Kidney epithelial cell (primary cell): ENCODE measurements at places on chromosomes 11 and 22. TPM values are rescaled to one million over a fixed set of nuclear protein-coding genes. Genes with fewer than 3 reads are reported as not detected.

The WNT7B gene
- 15.3 and 19.2 TPM in 2 replicates for total RNA-seq

The LMO1 gene
- total RNA-seq: 0.50 and 0.75 TPM in 2 replicates

- no peak for DNase-seq
These were observed 63.3 kb downstream of the LDLRAD3 start for GRCh38 chr11:36007127-36007655.

The SC5D gene
- total RNA-seq: 34.5 and 39.7 TPM in 2 replicates

DNA sequence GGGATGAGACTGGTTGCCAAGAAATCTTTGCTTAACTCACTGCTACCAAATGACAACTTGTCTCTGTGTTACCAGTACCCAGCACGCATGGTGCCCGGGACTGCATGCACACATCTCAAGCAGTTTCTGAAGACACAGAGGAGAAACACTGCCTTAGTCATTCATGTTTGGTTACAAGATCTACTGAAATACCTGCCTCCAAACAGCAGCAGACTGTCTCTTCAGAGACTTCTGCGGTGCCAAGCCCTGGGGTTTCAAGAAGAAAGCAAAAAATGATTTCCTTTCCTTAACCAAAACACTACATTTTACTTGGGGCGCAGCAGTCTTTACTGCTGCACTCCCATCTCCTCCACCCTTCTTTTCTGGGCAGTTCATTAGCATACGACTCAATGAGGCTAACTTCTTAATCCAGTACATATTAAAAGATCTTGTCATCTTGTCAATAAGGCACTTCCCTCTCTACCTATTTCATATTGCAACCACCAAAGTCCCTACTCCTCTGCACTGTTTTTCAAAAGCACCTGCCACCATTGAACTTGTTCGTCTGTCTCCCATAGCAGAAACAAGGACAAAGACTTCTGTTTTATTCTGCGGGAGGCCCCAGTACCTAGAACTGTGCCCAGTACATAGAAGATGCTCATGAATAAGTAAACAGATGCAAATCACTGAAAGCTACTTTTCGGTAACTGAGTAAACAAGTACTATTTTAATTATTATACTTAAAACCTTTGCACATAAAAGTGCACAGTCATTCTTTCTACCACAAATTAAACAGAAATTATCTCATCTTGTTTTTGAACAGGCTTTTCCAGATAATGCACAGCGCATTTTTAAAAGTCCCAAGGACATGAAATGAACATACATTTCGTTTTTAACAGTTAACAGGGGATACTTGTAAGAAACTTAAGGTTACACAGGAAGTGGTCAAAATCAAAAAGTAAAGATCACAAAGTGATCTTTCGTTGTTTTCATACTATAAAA, 4.0 kb downstream of the NAP1L4 start:
- DNase-seq: no peak

DNA sequence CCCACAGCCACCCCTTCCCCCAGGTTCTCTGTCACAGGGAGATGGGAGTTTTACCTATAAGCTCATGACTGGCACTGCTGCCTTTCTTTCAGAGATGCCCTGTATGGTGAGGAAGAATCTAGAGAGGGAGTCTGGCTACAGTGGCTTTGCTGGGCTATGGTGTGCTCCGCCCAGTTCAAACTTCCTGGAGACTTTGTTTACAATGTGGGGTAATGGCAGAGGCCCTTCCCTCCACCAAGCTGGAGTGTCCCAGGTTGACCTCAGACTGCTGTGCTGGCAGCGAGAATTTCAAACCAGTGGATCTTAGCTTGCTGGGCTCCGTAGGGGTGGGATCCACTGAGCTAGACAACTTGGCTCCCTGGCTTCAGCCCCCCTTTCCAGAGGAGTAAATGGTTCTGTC, 143.5 kb downstream of the MSANTD4 start:
- DNase-seq: no peak

DNA sequence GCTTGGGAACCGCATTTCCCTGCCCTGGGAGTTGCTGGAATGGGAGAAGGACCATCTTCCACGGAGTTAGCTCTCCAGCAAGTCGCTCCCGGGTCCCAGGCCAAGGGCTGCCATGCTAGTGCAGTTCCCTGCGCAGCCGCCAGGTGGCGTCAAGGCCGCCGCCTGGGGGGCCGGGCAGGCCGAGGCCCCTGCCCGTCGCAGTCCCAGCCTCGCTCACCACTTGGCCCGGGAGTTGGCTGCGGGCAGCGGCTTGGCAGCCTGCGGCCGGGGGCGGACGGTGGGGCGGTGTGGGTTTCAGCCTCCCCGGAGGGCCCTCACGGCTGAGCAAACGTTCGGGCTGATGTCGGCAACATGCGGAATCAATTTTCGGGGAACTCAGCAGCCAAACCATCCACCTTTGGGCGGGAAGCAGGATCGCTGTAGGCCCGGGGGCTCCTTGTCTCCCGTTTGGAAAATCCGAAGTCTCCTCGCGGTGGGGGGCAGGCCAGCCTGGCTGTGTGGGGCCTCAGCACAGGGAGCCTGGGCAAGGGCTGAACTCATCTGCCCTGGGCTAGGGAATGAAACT, 415.1 kb downstream of the SOX6 start:
- no peak for DNase-seq

DNA sequence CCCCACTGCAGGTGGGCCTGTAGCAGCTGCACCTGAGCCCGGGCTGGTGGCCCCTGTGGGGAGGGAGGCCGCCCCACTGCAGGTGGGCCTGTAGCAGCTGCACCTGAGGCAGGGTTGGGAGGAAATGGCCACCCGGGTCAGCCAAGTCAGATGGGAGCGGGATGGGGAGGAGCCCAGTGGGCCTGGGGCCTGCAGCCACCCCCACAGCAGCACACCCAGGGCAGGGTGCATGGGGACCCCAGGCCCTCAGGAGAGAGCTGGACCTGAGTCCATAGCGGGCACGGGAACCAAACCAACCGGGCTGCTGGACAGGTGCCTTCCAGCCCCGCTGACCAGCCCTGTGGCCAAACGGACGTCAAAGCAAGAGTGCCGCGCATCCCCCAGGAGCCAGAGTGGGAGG, 61.7 kb downstream of the BRD1 start:
- no peak for DNase-seq
